ENCODE measurements at places on chromosomes 6 and 20.
A peak's percentile ranks its signal among the peaks of the same experiment; 100 is the strongest.

GRCh38 chr6:155782739-155783459, 327.3 kb upstream of the NOX3 start:
- no peak for DNase-seq

- no peak for DNase-seq
These were observed 21.2 kb downstream of the PTPRK start for GRCh38 chr6:128499079-128499731.

DNA sequence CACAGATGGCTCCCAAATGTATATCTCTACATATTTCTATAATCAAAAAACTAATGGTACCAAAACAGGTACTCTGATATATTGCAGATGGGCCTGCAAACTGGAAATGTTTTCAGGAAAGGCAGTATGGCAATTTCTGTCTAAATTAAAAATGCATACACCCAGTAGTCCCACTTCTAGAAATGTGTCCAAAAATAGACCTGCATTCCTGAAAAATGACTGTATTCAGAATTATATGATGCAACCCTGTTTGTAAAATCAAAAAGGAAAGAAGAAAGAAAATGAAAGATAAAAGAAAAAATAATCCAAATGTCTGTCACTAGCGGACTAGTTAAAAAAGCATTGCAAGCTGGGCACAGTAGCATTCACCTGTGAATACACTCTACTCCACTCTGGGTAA, 12.9 kb upstream of the MICB start:
- no peak for DNase-seq

- DNase-seq = no peak
These were observed 9.3 kb upstream of the DUSP22 start for GRCh38 chr6:282867-283416.

DNA sequence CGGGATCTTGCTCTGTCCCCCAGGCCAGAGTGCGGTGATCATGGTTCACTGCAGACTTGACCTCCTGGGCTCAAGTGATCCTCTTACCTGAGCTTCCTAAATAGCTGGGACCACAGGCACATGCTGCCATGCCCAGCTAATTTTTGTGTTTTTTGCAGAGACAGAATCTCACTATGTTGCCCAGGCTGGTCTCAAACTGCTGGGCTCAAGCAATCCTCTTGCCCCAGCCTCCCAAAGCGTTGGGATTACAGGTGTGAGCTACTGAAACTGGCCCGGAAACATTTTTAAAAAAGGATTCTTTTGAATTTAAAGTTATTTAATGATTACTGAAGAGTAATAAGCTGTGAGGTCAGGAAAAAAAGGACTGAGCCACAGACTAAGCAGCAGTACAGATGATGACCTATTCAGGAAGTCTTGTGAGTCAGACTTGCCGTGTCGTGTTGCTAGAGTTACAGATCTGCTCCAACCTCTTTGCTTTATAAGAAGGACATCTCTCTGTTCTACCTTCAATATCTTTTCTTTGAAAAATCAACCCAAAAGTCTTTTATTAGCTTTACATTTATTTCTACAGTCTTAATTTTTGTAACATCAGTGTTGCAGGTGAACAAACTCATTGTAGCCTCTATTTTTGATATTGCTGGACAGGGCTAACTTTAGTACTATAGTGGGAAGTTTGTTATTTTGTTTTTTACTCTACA, 108.7 kb downstream of the NCOA3 start:
- no peak for DNase-seq

DNA sequence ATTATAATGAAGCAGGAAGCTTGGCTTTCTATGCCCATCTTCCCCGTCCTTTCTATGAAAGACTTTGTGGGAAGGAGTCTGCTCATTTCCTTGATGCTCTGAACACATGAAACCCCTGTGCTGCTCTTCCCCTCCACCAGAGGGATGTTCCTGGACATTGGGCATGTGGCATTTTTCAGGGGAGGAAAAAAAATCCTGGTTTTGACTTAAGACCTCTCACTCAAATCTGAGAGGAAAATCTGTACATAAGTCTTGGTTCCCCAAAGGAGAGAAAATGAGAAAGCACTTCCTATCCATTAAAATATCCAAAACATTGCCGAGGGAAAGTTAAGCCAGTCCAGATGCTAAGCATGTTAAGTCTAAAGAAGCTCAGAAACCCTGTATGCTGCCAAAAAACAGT, 393.0 kb downstream of the PAX1 start:
- no peak for DNase-seq

GRCh38 chr6:125944434-125944816, 12.1 kb upstream of the HINT3 start:
- no peak for DNase-seq

DNA sequence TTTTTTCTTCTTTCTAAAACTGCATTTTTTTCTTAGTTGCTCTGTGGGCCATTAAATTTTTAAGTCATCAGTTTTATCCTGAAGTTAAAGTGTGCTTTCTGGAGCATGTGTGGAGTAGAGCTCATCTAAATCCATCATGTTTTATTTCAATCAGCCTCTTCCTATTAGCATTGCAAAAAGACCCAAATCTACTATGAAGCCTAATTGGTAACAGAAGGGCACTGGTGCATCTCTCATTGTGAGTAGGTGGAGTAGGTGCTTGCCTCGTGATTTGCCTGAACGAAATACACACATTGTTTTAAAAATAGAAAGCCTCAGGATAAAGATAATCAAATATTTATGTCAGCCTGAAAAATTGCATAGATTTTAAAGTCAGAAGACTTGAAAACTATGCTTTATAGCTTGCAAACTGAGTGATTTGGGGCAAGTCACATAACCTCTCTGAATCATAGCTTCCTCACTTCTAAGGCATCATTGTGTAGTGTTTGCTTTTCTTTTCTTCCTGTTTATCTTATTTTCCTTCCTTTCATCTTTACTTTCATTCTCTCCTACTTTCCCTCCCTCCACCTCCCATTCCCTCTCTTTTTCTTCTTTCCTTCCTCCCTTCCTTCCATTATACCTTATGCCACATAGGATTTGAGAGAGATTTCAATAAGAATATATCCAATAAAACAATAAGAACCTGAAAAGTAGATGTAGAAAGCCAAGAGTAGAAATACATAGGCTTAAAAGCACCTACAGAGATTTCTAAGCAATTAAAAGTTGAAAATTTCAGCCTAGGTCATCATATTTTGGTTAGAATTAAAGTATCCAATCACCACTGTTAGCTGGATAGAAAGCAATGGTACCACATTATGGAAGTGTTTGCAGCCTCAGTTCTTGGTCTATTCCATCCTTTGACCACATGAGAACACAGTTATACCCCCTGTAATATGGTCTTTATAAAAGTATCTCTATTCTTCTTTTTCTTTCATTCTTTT, 49.6 kb upstream of the RNF146 start:
- no peak for DNase-seq

DNA sequence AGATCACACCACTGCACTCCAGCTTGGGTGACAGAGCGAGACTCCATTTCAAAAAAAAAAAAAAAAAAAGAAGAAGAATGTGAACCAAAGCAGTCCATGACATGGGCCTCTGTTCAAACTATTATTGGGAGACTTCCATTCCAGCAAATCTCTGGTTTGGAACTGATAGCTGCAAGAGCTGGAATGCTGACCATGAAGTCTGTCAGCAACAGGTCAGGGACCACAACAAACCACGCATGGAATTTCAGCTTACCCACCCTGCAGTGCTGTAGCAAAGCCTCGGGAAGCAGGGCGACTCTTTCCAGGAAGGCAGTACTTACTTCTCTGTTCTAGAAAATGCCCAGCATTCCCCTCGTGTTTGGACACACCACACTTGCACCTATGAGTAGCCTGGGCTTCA, 34.1 kb upstream of the TBC1D7 start:
- no peak for DNase-seq

GRCh38 chr6:71292001-71292400, 3.4 kb downstream of the OGFRL1 start:
- DNase-seq = no peak

DNA sequence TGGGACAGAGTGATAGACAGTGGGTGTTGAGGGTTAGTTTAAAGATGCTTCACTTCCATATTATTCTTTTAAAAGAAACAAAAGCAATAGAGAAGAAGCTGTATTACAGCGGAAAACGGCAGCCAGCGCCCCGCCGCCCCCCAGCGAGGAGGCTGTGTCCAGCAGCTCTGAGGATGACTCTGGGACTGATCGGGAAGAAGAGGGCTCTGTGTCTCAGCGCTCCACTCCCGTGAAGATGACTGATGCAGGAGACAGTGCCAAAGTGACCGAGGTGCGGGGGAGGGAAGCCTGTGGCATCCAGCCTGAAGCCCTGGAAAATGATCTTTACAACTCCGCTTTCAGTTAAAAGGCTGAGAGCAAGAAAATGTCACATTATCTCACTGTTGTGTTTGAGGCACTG, 100.2 kb downstream of the FIG4 start:
- no peak for DNase-seq

GRCh38 chr20:32438331-32438858, 80.3 kb downstream of the ASXL1 start:
- DNase-seq = no peak

DNA sequence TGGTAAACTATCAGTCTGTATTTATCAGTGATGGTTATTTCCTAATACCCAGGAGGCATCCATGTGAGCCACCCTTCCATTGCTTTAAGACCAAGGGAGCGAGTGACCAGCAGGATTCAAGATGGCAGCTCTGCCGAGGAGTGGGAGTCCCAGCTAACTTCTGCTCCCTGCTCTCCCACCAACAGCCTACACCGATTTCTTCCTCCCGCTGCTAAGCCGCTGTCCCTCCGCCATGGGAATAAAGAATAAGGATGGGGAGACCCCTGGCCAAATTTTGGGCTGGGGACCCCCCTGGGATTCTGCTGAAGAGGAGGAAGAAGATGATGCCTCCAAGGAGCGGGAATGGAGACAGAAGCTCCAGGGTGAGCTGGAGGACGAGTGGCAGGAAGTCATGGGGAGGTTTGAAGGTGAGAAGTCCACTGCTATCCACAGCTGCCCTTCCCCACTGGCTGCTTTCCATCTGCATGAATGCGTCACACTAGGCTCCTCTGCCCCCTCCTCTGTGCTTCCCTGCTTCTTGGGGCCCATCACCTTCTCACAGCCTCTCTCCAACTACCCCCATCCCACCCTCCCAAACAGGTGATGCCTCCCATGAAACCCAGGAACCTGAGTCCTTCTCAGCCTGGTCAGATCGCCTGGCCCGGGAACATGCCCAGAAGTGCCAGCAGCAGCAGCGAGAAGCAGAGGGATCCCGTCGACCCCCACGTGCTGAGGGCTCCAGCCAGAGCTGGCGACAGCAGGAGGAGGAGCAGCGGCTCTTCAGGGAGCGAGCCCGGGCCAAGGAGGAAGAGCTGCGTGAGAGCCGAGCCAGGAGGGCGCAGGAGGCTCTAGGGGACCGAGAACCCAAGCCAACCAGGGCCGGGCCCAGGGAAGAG, 10.3 kb downstream of the NFKBIL1 start:
- no peak for DNase-seq

- no peak for DNase-seq
These were observed 50.7 kb upstream of the FERMT1 start for GRCh38 chr20:6173481-6173880.

- no peak for DNase-seq
These were observed 307.2 kb downstream of the HIVEP2 start for GRCh38 chr6:142637624-142638351.

- DNase-seq = no peak
These were observed 24.8 kb upstream of the MBOAT1 start for GRCh38 chr6:20236909-20237600.

- DNase-seq = no peak
These were observed 722.2 kb upstream of the EYS start for GRCh38 chr6:66429210-66429609.

GRCh38 chr6:37696841-37697662, 631 bp downstream of the MDGA1 start:
- DNase-seq = no peak

DNA sequence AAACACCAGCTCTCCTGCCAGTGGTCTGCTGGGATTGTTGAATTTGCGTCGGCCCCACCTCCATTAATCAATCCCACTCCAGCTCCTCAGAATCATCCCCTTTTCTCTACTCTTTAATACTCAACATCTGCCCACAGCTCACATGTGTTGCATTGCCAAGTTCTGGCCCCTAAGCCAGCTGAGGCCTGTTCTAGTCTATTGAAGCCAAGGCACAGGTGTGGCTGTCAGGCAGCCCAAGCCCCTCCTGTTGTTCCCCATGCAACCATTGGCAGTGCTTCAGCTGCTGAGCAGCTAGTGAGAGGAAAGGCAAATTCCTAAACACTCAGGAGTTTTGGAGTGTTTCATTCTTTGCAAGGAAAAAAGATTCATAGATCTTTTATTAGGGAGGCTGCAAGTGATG, 128.0 kb upstream of the NT5E start:
- DNase-seq = no peak

- no peak for DNase-seq
These were observed 40.1 kb downstream of the ADNP start for GRCh38 chr20:50891138-50891537.

GRCh38 chr6:125144822-125145221, 8.8 kb upstream of the TPD52L1 start:
- no peak for DNase-seq

DNA sequence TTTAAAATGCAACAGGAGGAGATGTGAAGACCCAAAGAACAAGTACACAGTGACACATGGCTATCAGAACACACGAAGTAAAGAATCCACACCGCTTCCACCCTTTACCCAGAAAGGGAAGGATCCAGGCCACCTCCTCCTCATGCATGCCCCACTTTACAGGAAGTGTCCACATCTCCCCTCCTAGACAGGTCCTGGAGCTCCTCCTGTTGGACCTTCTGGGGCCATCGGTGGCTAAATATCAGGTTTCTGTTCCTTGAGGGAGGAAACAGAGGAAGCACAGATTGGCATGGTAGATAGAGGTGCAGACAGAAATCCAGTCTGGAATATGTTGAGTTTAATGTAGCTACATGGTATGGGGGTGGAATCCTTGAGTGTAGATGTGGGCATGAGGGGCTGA, 10.9 kb downstream of the NINL start:
- no peak for DNase-seq

GRCh38 chr6:35562060-35562459, 49.4 kb upstream of the TULP1 start:
- DNase-seq = no peak

DNA sequence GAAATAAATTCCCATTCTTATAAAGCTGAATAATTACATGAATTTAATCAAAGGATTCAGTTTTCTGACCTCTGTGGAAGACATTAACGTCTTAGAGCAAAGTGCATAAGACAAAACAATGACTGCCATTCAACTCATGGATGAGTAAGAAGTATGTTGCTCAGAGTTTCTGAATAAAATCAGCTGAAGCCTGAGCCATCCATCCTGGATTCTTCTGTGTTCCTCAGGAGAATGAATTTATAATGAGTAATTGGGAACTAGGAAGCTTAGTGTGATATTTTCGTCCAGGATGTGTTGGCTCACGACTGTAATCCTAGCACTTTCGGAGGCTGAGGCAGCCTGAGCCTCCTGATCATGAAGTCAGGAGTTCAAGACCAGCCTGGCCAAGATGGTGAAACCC, 62.8 kb downstream of the PERP start:
- DNase-seq = no peak

- no peak for DNase-seq
These were observed 163.6 kb downstream of the SLC16A10 start for GRCh38 chr6:111250791-111251354.

- DNase-seq = peak; percentile 87
These were observed 58.4 kb downstream of the TRIM38 start for GRCh38 chr6:26021001-26021349.

GRCh38 chr20:61236713-61237112, 15.3 kb upstream of the CDH4 start:
- DNase-seq = no peak

Measured in NCI-H1417 treated with DMSO at 0.1 percent for 48 hours (cell line).